ENCODE measurements at places on chromosomes 4 and X.

DNA sequence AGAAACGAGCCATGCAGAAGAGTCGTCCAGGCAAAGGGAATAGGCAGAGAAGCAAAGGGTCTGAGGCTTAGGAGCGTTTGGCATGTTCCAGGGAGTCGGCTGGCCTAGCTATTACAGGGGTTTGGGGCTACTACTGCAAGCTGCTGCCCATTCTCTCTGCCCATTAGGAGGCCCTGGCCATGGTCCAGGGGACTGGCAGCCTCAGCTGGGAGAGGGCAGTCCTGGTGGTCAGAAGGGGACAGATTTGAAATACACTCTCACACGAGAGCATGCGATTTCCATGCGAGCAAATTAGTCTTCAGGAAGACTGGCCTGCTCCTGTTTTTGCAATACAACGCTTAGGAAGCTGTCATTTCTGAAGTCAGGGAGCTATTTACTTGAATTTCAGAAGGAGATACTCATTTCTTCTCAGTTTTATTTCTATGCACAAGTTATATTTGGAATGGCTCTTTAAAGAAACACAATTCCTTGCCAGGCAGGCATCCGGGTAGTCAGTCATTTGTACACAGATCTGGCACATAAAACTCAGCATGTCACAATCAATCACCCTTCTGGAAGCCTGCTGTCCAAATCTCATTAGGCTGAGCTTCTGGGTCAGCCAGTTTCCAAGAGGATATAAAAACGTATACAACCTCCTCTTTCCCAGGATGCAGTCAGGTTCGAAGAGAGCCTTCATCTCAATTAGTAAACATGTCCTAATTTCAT lies 27.0 kb downstream of the PROM1 start:
- DNase-seq = no peak

- no peak for DNase-seq
Measured at GRCh38 chr4:1255151-1255550, 6.2 kb upstream of the CTBP1 start.

DNA sequence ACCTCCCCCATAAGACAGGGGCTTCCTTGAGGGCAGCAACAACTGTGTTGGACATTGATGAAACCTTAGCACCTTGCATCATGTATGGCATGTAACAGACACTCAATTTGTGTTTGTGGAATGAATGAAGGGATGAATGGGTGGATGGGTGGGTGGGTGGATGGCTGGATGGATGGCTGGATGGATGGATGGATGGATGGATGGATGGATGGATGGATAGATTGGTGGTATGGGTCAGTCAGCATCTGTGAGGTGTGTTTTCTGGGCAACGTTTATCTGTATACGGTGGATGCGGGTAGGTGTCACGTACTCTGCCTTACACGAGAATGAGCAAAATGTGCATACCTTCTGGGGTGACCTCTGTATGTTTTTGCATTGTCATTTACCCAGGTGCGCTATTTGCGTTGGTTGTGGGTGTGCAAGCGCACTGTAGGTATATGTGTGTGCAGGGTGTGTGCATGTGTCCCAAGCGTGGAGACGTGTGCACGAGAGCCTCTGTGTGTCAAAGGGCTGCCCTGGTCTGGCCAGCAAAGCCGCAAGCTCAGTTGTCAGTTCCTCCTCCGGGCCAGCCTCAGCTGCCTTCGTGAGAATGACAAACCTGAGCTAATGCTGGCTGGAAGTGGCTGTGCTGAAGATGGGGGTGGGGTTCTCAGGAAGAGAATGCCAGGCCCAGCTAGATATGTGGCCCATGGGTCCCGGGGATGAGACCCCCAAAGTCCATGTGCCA lies 26.5 kb downstream of the ELF4 start:
- peak; percentile 6 for DNase-seq

DNA sequence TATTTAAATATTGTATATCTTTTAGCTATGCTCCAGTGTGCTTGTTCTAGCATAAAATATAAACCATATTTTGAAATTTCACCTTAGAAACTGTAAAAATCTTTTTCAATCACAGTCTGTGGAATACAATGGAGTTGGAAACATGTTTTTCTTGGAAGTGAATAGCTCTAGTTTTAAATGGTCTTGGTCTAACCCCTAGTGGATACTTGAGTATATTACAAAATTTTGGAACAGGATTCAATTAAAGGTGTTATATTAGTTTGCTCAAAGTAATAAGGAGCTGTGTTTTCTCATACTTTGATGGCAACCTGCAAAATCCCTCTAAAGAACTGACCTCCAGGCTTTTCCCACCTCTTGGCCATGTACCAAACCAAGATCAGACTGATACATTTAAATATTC lies 48.2 kb downstream of the STK26 start:
- no peak for DNase-seq

DNA sequence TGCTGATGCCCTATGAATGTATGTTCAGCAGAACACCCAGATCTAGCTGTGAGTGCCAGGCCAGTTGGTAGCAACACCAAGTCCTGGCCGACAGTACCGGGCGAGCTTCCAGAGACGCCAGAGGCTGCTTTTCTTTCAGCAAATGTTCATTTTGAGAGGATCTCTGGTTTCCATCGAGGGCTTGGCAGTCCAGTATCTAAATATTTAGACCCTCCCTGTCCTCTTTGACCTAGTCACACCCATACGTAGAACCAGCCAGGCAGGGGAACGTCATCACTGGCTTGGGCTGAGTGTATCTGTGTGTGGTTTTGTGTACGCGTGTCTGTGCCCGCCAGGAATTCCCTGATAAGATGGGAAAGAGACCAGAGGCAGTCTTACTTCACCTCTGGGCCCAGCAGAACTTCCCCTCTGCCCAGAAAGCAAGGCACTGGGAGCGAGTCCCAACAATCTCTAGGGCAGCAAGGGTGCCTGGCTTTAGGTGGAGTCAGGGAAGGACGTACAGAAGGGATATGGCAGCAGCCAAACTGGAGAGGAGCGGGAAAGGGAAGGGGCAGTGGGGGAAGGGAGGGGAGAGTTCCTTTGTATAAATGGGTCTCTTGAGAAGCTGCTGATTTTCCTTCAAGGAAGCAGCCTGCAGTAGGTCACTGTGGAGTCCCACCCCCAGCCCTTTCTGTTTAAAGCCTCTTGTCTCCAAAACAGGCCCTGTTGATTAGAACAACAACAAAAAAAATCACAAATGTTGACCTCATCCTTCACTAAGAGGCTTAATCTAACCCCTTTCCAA lies 15.0 kb upstream of the ELF4 start:
- no peak for DNase-seq

DNA sequence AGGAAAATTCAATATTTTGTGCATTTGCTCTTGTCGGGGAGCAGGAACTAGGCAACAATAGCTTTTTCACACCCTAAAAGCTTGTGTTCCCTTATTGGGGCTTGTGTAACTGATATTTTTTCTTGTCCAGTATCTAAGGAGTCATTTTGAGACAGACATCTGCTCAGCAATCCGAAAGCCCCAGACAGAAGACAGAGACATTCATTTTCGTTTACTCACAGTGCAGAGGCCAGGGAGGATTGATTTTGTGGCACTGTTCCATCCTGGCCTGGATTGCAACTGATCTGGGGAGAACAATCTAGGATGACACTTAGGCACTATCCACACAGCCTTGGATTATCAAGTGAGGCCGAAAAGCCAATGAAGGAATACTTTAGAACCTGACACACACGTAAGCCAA lies 27.4 kb upstream of the PLAC1 start:
- DNase-seq = no peak

GRCh38 chrX:118823263-118824172 lies at the start of gene ZCCHC12:
TSS of gene ZCCHC12 (plus strand) at chrX:118823824. CDS start at chrX:118825245, 1,421 bp downstream.
- no peak for DNase-seq

- no peak for DNase-seq
Measured at GRCh38 chr4:66095065-66095464, 424.8 kb upstream of the EPHA5 start.

DNA sequence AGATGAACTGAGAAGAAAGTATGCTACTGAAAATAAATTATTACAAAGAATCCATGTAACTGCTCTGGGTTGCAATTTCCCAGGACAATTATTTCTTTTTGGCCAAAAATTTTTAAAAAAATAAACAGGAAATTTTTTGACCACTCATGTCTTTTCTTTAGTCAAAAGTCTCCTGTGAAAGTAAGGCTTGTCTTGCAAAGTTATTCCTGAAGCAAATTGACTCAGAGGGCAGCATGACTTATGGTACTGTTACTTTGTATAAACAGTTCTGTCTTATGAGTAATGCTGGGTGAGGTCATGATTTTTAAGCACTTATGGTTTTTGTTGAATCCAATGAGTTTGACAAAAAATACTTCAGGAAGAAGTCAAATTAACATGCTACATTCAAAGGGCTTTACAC lies 292.8 kb upstream of the ARSJ start:
- DNase-seq = no peak

DNA sequence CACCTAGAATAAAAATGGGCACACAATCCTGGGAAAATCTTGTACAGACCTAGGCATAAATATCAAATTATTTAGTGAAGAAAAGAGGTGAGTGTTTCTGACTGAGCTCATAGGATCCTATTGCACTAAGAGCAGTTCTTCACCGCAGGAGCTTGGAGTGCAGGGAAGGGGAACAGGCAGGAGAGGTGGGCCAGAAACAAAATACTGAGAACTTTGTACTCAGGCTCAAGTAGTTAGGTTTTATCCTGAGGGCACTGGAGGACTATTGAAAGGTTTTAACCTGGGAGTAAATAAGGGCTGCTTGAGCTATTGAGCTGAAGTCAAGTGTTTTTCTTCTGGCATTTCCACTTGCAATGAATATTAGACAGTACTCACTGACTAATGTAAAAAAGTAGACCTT lies 12.2 kb downstream of the EPHA5 start:
- DNase-seq = no peak

DNA sequence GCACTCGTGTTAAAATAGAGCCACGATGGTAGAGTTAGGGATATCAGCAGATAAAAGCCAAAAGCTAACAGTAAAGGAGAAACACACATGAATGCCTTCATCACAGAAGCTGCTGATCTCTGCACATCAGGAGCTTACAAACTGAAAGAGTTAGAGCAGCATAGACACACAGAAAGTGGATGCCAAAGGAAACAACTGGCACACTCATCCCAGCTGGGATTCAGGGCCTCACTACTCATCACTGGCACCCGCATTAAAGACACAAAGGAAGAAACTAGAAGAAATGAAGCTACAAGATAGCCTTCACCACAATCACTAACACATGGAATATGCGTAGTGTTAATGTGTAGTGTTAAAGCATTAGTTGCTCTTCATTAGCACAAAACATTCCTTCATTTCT lies 156.4 kb upstream of the TBL1X start:
- DNase-seq = no peak

- no peak for DNase-seq
Measured at GRCh38 chr4:78426972-78427371, 124.6 kb upstream of the ANXA3 start.

GRCh38 chr4:19402581-19403065 lies 849.1 kb upstream of the SLIT2 start:
- DNase-seq = no peak

GRCh38 chrX:80432863-80433262 lies 12.6 kb downstream of the TENT5D start:
- DNase-seq = no peak

GRCh38 chr4:169185133-169185956 lies 85.4 kb downstream of the SH3RF1 start:
- no peak for DNase-seq

GRCh38 chr4:96154676-96155075 lies 314.8 kb downstream of the PDHA2 start:
- DNase-seq = no peak

- DNase-seq = no peak
Measured at GRCh38 chrX:123330229-123330942, 146.3 kb downstream of the GRIA3 start.

GRCh38 chrX:139801397-139801813 lies 93.4 kb upstream of the MCF2 start:
- DNase-seq = no peak

DNA sequence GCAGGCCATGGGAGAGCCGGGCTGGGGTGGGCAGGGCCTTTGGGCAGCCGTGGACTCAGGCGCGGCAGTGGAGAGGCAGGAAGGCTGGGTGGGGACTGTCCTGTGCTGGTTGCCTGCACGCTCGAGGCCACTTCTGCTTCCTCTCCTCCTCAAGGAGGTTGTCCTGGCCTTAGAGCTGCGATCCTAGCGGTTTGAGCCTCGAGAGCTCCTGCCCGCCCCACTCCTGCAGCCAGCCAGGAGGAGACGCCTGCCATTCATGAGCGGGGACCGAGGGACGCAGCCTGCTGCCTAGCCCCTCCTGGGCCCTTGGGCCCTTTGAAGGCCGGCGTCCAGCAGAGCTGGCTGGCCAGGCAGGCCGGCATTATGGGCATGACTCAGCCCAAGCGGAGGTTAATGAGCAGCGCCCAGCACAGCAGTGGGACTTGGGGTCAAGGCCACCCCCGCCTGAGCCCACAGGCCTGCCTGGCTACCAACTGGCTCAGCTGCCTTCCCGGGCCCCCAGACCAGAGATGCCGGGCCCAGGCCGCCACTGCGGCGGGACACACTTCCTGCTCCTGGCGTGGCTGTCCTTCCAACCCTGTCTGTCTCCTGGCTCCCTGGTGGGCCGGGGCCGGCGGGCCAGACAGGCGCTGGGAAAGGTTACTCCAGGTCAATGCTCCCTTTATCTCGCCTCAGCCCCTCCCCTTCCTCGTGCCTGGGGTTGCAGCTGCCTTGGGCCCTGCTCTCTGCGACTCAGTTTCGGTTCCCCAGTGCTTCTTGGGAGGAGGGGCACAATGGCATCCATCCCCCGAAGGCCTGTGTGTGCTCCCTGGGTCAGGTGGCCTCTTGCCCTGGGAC lies 1.8 kb downstream of the ABCD1 start:
- DNase-seq = peak; percentile 16

- DNase-seq = no peak
Measured at GRCh38 chr4:47368211-47368610, 95.3 kb downstream of the COMMD8 start.

- no peak for DNase-seq
Measured at GRCh38 chr4:1310031-1310795, 20.5 kb downstream of the MAEA start.

DNA sequence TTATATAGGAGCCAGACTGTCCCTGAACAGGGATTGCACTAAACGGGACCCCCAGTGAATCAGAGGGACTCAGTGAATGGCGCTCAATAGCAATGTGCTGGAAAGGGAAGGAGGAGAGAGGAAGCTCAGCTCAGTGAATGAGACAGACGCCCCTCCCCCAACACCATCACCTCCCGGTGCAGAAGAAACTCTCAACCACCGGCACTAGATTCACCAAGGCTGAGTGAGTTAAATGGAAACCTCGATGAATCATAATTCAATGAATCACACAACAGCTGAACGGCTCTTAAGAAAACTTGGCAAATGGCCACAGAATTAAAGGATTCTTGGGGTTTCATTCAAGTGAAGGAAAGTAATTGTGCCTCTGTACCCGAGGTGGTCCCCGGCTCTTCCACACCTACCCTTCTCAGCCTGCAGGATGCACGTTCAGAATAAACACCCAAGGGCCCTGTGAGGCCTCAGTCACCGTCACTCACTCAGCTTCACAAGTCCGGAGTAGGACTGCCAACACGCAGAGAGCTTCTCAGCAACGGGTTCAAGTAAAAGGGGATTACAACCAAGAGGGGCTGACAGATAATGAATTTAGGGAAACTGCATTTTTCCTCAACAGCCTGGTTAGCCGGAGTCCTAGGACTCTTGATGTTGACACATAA lies 29.3 kb downstream of the CRMP1 start:
- DNase-seq = peak; percentile 81

- no peak for DNase-seq
Measured at GRCh38 chrX:2846992-2847391, 18.3 kb downstream of the GYG2 start.

- no peak for DNase-seq
Measured at GRCh38 chrX:125131164-125131563, 188.5 kb upstream of the TEX13C start.

Data from NK-92 treated with Interleukin-12 subunit alpha and Interleukin-12 subunit beta, amount 100 ng/mL, for 24 hours (cell line).